ENCODE measurements at places on chromosomes 2 and 18. TPM values are rescaled to one million over a fixed set of nuclear protein-coding genes. Genes with fewer than 3 reads are reported as not detected.

- no peaks in the 10 kb centered on the region for H3K36me3 ChIP-seq
- no peaks in the 10 kb centered on the region for H3K4me1 ChIP-seq
- H3K27ac ChIP-seq: no peak overlapping the region
- H3K4me3 ChIP-seq: no peak overlapping the region
- DNase-seq: no peak
Measured at GRCh38 chr2:171602352-171602751, 80.1 kb downstream of the CYBRD1 start.

Gene ZNF516
- 40.1 TPM for total RNA-seq

DNA sequence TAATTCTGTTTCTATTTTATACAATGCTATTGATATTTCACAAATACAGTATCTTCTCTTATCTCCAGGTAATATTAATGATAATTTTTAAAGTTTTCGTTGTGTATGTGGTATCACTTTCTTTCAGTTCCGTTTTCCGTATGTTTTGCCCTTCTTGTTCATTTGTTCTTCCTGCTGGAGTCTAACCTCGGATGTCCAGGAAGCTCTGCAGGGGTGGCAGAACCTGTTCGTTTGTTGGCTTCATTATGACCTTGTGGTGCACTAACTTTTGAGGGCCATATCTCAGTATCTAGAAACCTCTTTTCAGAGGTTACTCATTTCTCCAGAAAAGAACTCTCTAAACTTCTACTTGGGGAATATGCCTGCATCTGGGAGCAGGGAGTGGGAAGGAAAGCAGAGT, 134.5 kb downstream of the NBAS start:
- no peaks in the 10 kb centered on the region for H3K27me3 ChIP-seq
- peaks cover 23% of the 10 kb centered on the region for H3K36me3 ChIP-seq
- no peak overlapping the region for H3K4me3 ChIP-seq

- no peaks in the 10 kb centered on the region for H3K36me3 ChIP-seq
- H3K27me3 ChIP-seq: no peaks in the 10 kb centered on the region
- no peak for DNase-seq
- no peaks in the 10 kb centered on the region for H3K4me1 ChIP-seq
- no peak overlapping the region for H3K4me3 ChIP-seq
Measured at GRCh38 chr18:6060149-6060548, 164.8 kb upstream of the TMEM200C start.

Gene C2orf66
- total RNA-seq: 0.98 TPM

- H3K36me3 ChIP-seq: peaks cover 10% of the 10 kb centered on the region
- DNase-seq: peak; percentile 62
- peaks cover 42% of the 10 kb centered on the region for H3K4me1 ChIP-seq
- no peak overlapping the region for H3K27ac ChIP-seq
- H3K27me3 ChIP-seq: no peaks in the 10 kb centered on the region
- H3K4me3 ChIP-seq: no peak overlapping the region
Measured at GRCh38 chr2:101983486-101983885, 8.3 kb upstream of the IL1R2 start.

Gene EVA1A
- total RNA-seq: 7.6 TPM

DNA sequence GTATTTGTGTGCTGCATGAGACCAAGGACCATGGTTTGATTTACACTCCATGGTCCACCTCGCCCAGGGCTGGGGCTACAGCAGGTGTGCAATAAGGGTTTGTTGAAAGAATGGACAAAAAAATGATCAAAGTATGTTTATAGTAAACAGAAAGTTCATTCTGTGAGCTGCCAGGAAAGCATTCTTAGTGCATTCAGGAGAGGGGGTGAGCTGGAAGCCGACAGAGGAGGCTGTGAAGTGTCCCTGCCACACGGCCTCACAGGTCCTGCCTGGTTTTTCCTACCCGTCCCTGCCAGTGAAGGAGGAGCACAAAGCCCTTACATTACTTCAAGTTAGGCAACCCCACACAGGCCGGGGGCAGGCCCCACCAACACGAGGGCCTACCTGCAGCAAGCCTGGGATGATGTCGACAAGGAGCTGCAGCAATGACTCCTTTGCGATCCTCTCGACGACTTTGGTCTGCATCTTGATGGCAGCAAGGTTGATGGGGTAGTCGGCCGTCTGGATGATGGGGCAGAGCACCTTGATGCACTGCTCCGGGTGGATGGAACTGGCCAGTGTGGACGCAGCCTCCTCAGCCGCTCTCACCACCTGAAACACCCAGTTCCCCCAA, 63.2 kb upstream of the TFCP2L1 start:
- peaks cover 87% of the 10 kb centered on the region for H3K36me3 ChIP-seq
- H3K27ac ChIP-seq: no peak overlapping the region
- no peak overlapping the region for H3K4me3 ChIP-seq
- H3K27me3 ChIP-seq: no peaks in the 10 kb centered on the region
- peaks cover 4% of the 10 kb centered on the region for H3K4me1 ChIP-seq
- no peak for DNase-seq

Gene SERPINB3
- total RNA-seq: 0.28 TPM

Data from MCF 10A (cell line).